ENCODE measurements at places on chromosomes 16 and 17.

DNA sequence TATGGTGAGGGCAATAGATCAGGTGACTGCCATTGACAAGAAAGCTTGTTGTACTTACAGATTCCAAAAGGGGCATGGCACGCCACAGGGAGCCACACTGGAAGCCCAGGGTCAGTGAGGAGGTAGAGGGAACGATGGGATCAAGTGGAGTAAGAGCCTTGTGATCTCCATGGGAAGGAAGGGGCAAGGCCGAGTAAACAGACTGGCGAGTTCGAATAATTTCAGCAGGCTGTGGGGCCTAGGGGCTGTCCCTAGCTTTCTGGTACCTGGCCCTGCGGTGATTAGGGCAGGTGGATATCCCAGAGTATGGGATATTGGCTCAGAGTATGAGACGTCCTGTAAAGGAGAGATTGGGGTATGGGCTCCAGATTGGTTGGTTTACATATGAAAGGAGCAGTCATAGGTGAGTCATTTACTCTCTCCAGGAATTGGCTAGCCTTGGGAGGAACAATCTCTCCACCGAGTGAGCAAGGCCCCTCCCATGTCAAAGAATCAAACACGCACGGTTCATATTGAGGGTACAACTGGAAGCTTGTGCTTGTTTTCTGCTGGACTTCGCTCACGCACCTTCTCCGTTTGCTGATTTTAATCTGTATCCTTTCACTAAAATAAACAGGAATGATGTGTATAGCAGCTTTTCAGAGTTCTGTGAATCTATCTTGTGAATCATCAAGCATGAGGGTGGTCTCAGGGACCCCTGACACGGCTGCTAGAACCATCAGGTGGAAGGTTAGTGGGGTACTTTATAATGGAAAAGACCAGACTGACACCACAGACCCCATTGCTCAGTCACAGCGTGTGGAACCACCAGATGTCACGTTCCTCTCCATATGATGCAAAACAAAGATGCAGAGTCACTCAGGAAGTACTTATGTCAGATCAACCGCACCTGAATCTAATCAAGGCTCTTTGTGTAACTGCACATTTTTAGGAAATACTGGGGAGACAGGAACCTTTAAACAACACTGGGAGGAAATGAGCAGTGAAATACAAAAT lies 27.9 kb downstream of the GABARAPL2 start:
- DNase-seq: no peak

- DNase-seq: no peak
Measured at GRCh38 chr17:82334622-82335394, 1.2 kb upstream of the SECTM1 start.

DNA sequence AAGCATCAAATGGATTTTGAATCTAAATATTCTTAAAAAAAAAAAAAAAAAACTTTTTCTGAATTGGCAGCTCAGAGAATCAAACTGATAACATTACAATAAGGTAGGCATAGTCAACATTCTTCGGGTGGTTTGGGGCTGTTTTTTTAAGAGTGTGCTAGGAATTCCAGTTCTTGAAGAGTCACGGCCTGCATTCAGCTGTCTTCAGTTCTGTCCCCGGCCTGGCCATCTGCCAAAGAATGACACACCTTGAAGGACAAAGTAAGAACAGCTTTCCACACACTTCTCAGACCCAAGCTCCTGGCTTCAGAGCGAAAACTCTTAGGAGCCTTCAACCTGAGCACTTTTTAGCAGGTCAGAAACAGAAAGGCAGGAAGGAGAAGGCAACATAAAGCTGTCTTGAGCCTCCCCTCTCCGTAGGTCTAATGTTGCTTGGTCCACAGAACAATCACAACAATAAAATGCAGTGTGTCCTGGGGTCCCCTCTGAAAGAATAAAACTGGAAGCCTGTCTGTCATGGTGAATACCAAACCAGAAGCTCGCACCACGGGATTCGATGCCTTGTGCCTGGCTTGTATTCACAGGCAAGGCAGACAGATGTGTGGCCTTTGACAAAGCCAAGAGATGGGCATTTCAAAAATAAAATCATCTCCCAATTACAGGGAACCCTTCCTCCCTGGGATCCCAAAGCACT lies 524.4 kb upstream of the ZFHX3 start:
- no peak for DNase-seq

DNA sequence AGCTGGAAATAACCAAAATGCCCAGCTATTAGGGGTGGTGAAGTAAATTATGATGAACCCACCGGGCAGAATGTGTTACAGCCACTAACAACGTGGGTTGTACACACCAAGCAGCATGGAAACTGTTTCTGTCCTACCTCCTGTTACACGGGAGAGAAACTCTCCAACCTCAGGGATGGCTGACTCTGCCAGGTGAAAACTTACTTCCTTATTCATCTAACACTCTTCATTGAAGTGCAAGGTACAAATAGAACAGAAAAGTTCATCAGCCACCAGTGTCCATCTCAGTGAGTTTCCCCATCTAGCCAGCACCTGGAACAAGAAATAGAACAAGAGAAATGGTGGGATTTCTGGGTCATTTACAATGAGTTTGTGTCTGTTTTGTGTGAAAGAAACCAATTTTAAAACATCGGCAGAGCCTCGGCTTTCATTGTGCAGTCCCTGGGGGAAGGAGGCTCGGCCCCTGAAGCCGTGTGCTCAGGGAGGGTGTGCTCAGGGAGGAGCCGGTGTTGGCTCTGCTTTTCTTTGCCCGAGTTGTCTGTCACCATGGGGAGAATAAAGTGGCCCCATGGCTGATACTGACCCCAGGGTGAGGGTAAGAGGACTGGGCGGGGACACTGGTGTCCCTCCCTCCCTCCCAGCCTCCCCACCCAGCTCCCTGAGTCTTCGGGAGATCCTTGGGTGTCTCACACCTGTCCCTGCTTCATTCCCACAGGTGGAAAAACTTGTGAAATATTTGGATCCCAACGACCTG lies 39.8 kb downstream of the RAB11FIP4 start:
- DNase-seq: no peak

GRCh38 chr17:8362651-8363332 lies 13.7 kb downstream of the KRABD2 start:
- no peak for DNase-seq

- no peak for DNase-seq
Measured at GRCh38 chr16:51095890-51096626, 55.0 kb downstream of the SALL1 start.

GRCh38 chr17:75878174-75878998 lies at the start of gene TRIM47:
TSS of gene TRIM47 (minus strand) at chr17:75878581. CDS start at chr17:75878548, 33 bp downstream.
- DNase-seq: no peak

GRCh38 chr17:78179372-78179771 lies 7.5 kb downstream of the TK1 start:
- no peak for DNase-seq

- DNase-seq: no peak
Measured at GRCh38 chr17:15436473-15437302, 30.7 kb downstream of the CDRT4 start.

GRCh38 chr17:75664099-75664549 lies 2.8 kb downstream of the RECQL5 start:
- DNase-seq: no peak

- DNase-seq: no peak
Measured at GRCh38 chr16:69511651-69512050, 54.1 kb upstream of the NFAT5 start.

DNA sequence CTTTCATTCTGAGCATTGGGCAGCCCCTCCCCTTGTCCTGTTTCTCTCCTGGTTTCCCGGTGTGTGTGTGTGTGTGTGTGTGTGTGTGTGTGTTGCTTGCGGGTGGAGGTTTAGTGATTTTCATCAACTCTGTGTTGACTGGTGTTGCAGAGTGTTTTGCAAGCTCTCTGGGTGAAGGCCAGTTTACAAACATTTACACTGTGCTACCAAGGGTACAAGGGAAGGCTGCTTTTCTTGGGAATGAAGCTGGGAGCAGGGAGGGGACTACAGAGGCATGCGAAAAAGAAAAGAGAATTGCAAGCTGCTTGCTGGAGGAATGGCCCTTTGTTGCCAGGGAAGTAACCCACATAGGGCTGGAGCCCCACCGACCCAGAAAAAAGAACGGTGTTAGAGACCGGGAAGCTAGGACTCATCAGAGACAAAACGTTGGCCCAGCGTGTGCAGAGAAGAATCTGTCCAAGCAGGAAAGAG lies 29.6 kb downstream of the HS3ST3B1 start:
- DNase-seq: no peak

DNA sequence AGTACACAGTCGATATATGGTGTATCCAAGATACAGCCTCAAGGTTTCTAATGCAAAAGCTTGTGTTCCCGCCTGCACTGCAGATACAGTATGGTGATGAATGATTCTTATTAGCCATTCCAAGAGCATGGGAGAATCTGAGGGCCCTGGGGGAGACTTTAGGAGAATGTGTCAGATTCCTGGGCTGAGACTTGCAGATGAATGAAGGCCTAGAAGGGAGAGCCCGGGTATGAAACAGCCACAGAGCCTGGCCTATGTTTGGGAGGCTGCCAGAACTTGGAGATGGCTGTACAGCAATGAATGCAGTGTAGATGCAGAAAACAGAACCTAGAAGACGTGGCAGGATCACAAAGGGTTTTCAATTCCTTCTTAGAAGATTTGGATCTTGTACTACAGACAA lies 510.7 kb downstream of the HAPSTR1 start:
- DNase-seq: no peak

DNA sequence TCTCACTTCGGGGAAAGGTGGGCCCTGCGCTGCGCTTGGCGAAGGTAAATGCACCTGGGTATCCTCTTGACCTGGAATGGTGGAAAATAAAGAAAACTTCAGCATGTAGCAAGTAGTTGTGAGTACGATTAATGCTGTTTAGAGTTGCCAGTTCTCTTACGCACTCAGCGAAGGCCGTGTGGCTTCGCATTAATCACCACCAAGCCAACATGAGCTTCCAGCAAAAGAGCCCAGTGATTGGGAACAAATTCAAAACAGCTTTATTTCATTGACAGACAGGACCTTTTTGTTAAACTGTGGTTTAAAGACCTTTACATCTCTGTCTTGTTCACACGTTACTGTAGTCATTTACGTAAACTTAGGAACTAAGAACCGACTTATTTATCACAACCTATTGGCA lies 531.4 kb downstream of the MAF start:
- DNase-seq: no peak

GRCh38 chr16:14423344-14423743 lies 206.7 kb downstream of the PARN start:
- no peak for DNase-seq

- no peak for DNase-seq
Measured at GRCh38 chr17:9893411-9894012, 11.6 kb downstream of the RCVRN start.

DNA sequence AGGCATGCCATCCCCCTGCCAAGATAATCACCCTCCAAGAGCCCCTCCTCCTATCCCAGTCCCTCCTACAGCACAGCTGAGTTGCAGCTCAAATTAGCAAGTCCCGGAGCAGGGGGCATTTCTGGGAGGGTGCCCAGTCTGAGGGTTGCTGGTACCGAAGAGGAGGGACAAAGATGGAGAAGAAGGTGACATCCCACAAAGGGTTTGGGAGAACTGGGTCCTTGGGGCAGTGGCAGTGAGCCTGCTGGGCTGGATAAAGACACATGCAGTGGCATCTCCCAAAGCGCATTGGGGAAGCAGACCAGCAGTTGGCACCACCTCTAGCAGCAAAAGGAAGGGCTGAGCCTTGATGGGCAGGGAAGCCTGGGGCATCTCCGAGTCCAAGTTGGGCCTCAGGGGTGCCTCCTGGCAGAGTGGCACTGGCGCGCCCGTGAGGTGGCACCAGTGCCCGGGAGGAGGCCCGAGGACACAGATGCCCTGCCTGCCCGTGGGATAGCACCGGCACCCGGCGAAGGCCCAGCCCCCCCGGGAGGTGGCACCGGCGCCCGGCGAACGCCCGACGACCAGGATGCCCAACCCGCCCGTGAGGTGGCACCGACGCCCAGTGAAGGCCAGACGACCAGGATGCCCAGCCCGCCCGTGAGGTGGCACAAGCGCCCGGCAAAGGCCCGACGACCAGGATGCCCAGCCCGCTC lies 622 bp downstream of the TOM1L2 start:
- no peak for DNase-seq

- no peak for DNase-seq
Measured at GRCh38 chr17:15038656-15039055, 226.5 kb downstream of the PMP22 start.

GRCh38 chr17:3667366-3668278 lies 756 bp downstream of the TAX1BP3 start:
- no peak for DNase-seq

DNA sequence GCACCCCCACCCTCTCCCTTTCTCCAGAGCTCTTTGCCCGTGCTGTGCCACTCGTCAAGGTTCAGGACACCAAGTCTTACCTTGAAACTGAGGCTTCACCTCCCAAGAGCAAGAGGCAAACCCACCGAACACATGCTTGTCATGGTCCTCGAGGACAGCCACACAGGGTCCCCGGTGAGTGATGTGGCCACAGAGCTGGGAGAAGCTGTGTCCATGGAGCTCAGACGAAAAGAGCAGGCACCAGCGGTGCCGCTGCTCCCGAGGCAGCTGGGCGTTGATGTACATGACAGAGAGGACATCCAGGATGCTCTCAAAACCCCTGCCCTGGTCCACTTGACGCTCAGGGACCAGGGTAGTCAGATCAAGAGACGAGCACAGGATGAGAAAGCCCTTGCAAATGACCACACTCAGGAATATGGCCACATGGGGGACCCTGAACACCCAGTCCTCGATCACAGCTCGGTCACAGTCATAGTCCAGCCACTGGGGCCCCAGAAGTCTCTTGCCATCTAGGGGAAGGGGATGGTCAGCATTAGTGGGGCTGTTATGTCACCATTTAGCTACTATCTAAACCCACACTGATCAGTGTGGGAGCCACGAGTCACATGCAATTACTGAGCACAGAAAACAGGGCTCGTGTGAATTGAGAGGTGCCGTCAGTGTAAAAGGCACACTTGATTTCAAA lies 17.8 kb downstream of the MEAK7 start:
- DNase-seq: no peak

Measured in stimulated activated CD4-positive, alpha-beta T cell treated with anti-CD3 and anti-CD28 coated beads, Interleukin-1b, Interleukin-23, amount 100 ng/mL, for 24 hours (primary cell).